ENCODE measurements at places on chromosomes 6 and 20.

- DNase-seq: no peak
Measured at GRCh38 chr6:13715444-13715883, 3.8 kb upstream of the RANBP9 start.

DNA sequence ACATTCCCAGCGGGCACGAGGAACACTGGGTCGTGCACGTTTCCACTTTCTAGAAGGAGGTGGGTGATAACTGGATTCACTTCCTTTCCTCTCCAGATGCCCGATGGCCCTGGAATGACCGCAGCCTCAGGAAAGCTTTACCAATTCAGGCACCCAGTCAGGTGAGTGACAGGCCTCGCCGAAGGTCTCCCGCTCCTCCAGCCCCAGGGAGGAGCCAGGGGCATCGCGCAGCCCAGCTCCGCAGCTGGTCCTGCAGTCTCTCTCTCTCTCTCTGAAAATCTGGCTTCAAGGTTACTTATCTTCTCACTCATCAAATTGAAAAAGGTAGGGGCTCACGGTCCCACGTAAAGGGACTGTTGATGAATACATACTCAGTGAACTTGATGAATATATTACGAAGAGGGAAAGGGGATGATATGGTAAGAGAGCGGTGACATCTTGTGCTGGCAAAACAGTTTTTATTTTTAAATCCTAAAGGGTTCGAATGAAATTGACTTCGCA is 891 bp downstream of the RIPPLY2 start:
- no peak for DNase-seq

DNA sequence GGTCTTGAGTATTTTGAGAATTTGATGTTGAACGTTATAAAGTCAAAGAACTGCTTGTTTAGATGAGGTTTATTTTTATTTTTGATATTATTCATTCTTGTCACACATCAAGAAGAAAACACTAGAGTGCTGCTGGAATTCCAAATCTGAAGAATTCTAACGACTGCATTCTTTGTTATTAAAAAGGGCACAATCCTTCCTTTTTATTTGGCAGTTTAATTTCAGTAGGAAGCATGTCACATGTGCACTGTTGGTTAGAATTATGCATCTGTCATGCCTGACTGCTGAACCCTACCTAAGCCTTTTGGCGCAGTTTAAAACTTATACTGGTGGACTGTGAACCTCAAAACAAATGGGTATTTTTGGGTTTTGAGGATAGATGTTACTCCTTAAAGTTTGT is 4.0 kb downstream of the ID4 start:
- DNase-seq: no peak

GRCh38 chr6:22041797-22042480 is 254.9 kb downstream of the PRL start:
- no peak for DNase-seq

- no peak for DNase-seq
Measured at GRCh38 chr6:160256445-160256844, 2.2 kb downstream of the SLC22A2 start.

DNA sequence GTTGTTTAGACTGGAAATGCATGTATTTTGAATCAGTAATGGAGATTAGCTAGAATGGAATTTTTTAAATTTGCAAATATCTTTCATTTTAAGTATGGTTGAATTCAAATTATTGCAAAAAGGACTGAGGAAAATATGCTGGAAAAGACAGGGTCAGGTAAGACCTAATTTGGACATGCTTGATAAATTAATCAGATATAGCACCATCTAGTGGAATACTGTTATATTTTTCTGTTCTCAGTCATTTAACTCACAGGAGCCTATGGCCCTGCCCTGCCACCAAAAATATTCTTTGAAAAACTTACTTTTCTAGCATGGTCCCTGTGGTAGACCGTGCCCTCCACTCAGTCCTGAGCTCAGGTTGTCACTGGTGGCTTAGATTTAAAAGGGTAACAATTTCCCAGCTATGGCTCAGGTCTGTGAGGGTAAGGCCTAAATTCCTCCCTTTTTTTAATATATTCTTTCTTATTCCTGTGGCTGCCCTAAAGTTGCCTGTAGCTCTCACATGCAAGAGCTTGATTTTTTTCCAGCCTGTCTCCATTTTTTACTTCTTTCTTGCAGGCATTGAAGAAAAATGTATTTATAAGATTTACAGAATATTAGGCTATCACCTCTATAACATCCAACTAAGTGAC is 25.3 kb upstream of the KIAA1586 start:
- DNase-seq: peak; percentile 80

- DNase-seq: no peak
Measured at GRCh38 chr6:20058912-20059311, 153.4 kb downstream of the MBOAT1 start.

- DNase-seq: no peak
Measured at GRCh38 chr6:53032849-53033248, 32.4 kb upstream of the FBXO9 start.

DNA sequence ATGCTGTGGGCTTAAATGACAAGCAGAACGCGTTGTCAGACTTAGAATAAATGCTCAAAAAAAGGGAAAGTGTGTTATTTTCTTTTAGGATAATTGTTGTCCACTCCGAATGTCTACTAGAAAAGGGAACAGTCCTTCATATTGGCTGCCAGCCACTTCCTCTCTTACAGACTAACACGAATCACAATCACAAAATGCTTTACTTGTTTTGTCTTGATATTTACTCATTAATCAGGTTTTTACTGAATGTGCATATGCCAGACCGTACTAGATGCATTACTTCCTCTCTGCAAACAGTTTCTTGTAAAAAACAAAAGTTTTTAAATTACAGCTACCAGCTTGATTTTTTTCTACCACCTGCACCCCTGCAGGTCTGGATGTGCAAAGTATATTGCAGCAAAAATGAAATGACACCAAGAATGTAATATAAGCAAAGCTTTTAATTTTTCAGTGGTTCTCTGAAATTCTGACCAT is 821 bp downstream of the DHX35 start:
- no peak for DNase-seq

- peak; percentile 33 for DNase-seq
Measured at GRCh38 chr6:99613705-99614429, 7.2 kb downstream of the PRDM13 start.

DNA sequence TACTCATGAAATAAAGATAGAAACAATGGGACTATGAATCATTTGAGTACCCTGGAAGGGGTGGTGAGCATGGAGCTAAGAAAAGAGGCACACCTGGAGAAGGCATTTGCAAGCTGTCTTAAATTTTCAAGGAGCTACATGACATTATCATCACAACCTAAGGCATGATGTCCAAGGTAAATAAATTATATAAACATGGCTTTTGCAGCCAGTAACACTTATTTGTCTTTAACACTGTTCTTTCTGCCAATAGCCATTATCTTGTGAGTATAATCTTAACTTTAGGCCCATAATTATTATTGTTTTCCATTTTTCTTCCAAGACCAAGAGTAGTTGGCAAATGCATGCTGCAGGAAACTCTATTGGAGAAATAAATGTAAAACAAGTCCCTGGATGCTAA is 63.7 kb downstream of the ALDH5A1 start:
- no peak for DNase-seq

GRCh38 chr20:53635221-53635620 is 41.6 kb upstream of the ZNF217 start:
- no peak for DNase-seq

GRCh38 chr6:149128489-149129145 is 188.9 kb upstream of the TAB2 start:
- DNase-seq: no peak

GRCh38 chr20:38453941-38454340 is 18.7 kb upstream of the RALGAPB start:
- peak; percentile 32 for DNase-seq

DNA sequence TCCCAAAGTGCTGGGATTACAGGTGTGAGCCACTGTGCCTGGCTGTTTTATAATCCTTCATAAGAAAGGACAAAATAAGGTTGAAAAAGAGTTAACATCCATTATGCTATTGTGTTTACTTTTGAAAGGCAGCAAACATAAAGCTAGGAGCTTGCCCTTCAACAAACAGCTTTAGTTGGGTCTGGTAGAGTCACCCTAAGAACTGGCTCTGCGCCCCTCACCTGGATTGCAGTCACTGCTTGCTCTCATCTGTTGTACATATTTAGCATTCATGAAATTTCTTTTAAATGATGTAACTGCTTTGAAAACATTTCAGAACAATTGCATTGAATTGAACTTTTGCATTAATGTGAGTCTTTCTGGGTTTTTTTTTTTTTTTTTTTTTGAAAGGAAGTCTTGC is 38.9 kb downstream of the JARID2 start:
- DNase-seq: peak; percentile 39

GRCh38 chr20:35630636-35631035 is 15.0 kb downstream of the SPAG4 start:
- DNase-seq: no peak

DNA sequence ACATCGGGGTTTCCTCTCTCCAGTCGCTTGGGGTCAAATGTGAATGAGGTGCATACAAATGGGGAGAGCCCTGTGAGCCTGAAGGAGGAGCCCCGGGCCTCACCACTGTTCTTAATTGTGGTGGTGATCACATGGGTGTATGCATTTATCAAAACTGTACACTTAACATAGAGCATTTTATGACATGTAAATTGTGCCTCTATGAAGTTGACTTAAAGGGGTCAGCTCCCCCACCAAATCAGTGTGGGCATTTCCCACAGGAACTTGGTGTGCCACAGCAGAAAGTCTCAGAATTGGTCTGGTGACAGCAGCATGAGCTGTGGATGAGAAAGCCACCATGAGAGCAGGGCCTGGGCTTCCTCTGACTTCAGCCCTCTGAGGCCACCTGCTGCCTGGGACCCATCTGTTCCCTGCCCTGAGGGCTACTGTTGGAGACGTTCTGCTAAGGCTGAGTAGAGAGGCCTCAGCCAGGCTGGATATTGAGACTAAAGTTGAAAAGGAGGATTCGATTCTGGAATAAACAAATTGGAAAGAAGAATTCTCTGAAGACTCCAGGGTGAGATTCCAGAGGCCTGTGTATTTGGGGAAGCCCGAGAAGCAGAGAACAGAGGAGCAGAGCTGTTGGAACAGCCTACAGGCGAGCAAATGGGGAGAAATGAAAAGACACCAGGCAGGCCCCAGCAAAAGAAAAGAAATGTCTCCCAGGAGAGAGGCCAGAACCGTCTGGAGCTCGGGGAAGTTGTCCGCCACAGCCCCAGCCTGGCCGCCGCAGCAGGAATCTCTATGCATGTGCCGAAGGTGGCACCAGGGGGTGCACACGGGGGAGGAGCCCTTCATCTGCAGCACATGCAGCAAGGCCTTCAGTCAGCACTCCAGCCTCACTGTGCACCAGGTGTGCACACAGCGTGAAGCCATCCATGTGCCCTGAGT is 37.6 kb upstream of the XRN2 start:
- DNase-seq: no peak

- no peak for DNase-seq
Measured at GRCh38 chr20:51541189-51542032, 1.1 kb downstream of the NFATC2 start.

- no peak for DNase-seq
Measured at GRCh38 chr20:11376420-11376819, 541.3 kb upstream of the BTBD3 start.

DNA sequence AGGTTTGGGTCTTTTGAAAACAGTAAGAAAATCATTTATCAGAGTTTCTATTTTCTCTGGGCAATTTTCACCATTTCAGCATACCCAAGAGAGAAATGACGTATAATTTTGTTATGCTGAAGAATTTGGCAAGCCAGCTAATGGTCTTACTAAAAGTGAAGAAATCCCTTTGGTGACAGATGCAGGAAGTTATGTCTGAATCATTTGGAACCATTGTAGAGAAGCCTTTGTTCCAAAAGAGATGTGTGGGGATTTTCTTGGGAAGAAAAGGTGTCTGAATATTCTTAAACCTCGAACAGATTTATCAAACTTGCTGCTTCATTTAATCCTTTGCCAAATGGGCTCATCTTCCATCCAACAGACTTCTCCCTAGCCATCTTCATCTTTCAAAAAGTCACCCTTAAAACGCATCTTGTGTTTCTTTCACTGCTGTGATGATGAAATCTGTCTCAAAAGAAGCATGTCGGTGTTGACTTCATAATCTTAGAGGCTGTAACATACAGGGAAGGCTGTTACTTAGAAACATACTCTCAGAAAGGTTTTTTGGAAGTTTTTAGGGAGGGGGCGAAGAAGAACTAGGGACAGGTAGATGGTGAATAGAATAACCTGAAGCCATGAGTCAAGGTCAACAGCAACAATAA is 39.5 kb downstream of the CITED2 start:
- DNase-seq: peak; percentile 92

DNA sequence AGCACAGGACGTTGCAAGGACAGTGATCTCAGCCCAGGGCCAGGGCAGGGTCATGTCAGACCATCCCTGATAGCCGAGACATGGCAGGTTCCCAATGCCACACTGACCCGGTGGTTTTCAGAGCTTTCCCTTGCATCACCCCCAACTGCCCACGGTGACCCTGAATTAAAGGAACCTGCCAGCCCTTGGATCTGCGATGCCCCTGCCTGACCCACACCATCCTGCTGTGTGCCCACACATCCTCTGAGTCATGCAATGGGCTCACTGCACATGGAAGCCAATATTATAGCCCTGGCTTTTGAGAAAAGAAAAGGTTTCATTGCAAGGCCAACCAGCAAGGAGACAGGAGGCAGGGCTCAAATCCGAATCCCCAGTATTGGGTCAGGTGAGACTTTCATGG is 132.6 kb upstream of the CST7 start:
- DNase-seq: no peak

- peak; percentile 49 for DNase-seq
Measured at GRCh38 chr6:32075781-32076180, 33.4 kb downstream of the TNXB start.

DNA sequence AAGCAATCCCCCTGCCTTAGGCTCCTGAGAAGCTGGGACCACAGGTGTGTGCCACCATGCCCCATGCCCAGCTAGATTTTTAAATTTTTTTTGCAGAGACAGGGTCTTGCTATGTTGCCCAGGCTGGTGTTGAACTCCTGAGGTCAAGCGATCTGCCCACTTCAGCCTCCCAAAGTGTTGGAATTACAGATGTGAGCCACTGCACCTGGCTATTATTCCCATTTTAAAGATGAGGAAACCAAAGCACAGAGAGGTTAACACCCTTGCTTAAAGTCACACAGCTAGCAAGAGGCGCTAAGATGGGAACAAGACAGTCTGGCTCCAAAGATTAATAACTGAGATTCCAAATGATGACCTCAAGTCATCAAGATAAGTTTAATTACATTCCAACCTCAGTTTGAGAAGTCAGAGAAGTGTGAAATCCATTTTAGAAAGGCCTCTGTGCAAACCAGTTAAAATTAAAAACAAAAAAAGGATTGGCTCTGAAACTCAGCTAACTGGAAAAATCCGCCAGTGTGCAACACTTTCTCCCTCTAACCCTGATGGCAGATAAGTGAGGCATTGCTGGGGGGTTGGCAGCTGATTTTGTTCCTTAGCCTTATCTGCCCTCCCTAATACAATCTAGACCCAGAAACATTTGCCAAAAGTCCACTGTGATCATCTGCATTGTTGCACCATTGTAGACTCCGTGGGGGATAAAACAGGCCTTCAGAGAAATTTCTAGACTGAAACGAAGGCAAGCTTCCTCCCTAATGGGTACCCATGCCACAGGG is 55.5 kb downstream of the CPNE5 start:
- DNase-seq: no peak

GRCh38 chr6:73030791-73031782 is 194.2 kb downstream of the KHDC1L start:
- DNase-seq: no peak

GRCh38 chr20:10622657-10623418 is 51.0 kb downstream of the JAG1 start:
- DNase-seq: peak; percentile 70

Measured in trophoblast cell (in vitro differentiated cells and primary cell).